T-helper 17 cell (primary cell): ENCODE measurements at places on chromosomes 1 and 21.

DNA sequence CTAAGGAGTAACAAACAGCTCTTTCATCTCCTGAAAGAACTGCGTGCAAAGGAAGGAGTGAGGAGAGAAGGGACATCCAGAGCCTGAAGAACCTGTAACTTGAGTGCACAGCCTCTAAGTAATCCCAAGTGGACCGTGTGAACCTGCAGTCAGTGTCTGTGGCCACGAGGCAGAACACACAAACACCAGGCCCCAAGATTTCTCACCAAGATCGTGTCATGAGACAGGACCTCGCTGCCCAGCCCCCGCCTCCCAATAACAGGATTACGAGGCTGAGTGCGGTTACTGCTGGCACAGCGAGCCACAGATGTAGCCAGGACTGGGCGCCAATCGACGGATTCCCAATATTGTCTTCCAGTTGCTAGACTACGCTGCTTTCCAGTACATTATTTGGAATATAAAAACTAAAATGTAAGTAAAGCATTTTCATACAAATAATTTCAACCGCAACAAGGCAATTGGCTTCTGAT lies 101.3 kb upstream of the SLC25A33 start:
- peaks cover 35% of the 10 kb centered on the region for H3K27me3 ChIP-seq

DNA sequence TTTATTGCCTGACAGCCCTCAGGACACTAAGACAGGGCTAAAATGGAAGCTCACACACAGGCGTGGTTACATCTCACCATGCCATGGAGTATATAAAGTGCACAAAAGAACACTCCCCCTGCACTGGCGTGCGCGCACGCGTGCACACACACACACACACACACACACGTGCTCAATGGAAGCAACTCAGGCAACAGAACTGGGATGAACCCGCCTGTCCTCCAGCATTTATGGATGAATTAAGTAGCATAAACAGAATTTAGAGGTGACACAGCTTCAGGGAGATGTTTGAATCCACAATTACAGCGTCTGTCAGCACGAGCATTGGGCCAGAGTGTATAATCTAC lies 146.5 kb upstream of the COA6 start:
- H3K36me3 ChIP-seq: peaks cover 3% of the 10 kb centered on the region
- H3K27me3 ChIP-seq: peaks cover 62% of the 10 kb centered on the region
- no peak overlapping the region for H3K27ac ChIP-seq
- no peak for DNase-seq
- H3K4me1 ChIP-seq: no peaks in the 10 kb centered on the region

DNA sequence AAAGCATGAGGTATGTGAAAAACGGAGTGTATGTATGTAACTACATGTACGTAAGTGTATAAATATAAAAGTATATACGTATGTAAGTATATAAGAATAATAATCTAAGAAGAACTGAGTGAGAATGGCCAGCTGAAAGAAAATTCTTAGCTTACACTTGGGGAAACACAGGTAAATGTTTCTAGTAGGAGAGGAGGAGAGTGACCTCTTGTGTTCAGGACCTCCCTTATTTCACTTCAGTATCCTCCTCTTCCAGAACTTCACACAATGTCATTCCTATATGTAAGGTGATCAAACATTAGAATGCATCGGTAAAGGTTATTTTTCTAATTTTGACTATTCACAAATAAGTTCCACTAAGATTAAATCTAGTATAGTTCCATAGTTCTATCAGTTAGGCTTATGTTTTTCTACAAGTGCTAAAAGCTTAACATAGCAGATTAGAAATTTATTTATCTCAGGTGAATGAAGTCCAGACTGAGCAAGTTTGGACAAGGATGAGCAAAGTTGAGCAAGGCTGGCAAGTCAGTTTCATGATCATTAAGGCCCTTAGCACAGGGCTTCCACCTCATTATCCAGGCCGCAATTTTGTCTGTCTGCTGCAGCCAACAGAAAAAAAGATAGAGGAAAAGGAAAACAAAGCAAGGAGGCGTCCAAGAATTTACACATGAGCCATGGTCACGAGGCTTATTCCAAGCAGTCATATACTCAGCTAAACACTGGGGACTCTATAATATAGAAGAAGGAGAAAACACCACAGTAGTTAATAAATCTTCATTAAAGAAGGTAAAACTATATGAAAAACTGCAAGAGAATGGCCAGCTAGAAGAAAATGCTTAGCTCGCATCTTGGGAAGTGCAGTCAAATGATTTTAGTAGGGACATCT lies 7.1 kb upstream of the MROH9 start:
- H3K27ac ChIP-seq: no peak overlapping the region
- peaks cover 15% of the 10 kb centered on the region for H3K27me3 ChIP-seq
- peaks cover 2% of the 10 kb centered on the region for H3K36me3 ChIP-seq
- H3K4me1 ChIP-seq: peaks cover 7% of the 10 kb centered on the region
- H3K4me3 ChIP-seq: no peak overlapping the region
- DNase-seq: no peak

DNA sequence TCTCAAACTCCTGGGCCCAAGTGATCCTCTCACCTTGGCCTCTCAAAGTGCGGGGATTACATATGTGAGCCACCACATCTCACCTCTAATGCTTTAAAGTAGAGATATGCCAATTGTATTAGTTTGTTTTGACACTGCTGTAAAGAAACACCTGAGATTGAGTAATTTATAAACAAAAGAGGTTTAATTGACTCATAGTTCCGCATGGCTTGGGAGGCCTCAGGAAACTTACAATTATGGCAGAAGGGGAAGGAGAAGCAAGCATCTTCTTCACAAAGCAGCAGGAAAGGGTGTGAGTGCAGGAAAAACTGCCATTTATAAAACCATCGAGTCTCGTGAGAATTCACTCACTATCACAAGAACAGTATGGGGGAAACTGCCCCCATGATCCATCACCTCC lies 3.5 kb upstream of the MYCL start:
- no peak overlapping the region for H3K4me3 ChIP-seq
- peaks cover 2% of the 10 kb centered on the region for H3K4me1 ChIP-seq
- H3K27me3 ChIP-seq: peaks cover 35% of the 10 kb centered on the region
- peaks cover 5% of the 10 kb centered on the region for H3K36me3 ChIP-seq
- no peak for DNase-seq

GRCh38 chr1:9960011-9960410 lies 16.7 kb downstream of the NMNAT1 start:
- DNase-seq: no peak
- H3K27ac ChIP-seq: no peak overlapping the region
- H3K4me1 ChIP-seq: no peaks in the 10 kb centered on the region
- no peaks in the 10 kb centered on the region for H3K36me3 ChIP-seq
- H3K4me3 ChIP-seq: no peak overlapping the region

DNA sequence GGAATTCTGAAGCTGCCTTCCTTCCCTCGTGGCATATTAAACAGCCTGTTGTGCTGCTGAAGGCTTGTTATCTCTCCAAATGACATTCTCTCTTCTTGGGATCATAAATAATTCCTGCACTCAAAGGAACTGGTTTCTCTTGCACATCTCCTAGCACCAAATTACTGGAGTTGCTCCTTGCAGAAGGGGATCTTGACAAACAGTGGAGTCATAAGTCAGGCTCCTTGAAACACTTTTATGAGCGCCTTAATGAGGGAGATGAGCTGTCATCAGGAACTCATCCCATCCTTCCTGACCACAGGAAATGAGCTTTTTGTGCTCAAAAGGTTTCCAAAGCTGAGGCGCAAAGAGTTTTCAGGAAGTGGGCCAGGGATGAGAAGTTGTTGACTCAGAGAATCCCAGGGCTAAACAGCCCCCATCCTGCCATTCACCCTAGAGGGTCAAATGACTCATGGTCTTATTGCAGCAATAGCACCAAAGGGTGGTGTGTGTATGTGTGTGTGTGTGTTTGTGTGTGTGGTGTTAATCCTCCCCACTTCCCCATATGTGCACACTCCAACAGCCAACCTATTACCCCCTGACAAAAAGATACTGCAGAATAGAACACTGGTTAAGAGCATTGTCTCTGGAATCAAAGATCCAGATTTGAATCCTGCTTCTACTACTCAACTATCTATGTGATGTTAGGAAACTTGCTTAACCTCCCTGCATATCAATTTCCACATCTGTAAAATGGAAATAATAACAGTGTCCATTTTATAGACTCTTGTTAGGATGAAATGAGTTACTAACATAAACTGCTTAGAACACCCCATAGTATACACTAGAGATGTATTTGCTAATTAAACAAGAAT lies 2.8 kb upstream of the PHC2 start:
- no peak overlapping the region for H3K4me3 ChIP-seq
- peaks cover 11% of the 10 kb centered on the region for H3K27me3 ChIP-seq
- no peak for DNase-seq
- no peak overlapping the region for H3K27ac ChIP-seq

GRCh38 chr1:53737648-53738204 lies 1.2 kb downstream of the GLIS1 start:
- DNase-seq: no peak
- peak overlapping the region; percentile 61 for H3K4me3 ChIP-seq
- H3K4me1 ChIP-seq: no peaks in the 10 kb centered on the region
- H3K36me3 ChIP-seq: peaks cover 4% of the 10 kb centered on the region
- no peak overlapping the region for H3K27ac ChIP-seq

DNA sequence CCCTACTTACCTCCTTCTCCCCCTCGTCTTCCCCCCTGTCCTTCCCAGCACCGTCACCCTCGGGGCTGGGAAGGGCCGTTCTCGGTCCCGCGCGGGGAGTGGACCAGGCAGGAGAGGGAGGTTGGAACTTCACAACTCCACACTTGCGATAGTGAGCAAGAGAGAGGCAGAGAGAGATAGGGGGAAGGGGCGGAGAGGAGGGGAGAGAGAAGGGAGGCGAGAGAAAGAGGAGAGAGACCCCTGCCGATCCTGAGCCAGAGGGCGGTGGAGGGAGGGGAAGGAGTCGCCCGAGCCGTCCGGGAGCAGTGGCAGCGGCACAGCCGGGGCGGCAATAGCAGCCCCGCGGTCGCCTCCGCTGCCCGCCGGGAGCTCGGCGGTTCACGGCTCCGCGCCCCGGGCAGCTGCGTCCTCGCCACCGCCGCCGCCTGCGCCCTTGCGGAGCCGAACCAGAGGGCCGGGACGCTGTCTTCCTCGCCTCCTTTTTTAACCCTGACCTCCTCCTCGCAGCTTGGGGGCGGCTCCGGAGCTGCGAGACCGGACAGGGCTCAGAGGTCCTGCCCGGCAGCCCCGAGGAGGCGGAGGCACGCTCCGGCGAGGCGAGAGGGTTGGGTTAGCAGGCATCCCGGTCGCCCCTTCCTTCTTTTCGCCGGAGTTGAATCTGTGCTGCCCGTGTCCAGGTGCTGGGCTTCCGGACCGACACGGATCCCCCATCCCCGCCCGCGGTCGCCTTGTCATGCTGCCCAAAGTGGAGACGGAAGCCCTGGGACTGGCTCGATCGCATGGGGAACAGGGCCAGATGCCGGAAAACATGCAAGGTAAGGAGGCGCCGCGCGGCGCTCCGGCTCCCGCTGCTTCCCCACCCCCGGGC lies 11.7 kb downstream of the NR5A2 start:
- DNase-seq: no peak
- peaks cover 46% of the 10 kb centered on the region for H3K27me3 ChIP-seq
- peak overlapping the region; percentile 77 for H3K4me3 ChIP-seq
- peaks cover 3% of the 10 kb centered on the region for H3K36me3 ChIP-seq
- no peak overlapping the region for H3K27ac ChIP-seq
- H3K4me1 ChIP-seq: peaks cover 22% of the 10 kb centered on the region

- H3K4me3 ChIP-seq: peak overlapping the region; percentile 69
- no peak for DNase-seq
- H3K4me1 ChIP-seq: peaks cover 51% of the 10 kb centered on the region
- H3K27ac ChIP-seq: peak overlapping the region; percentile 94
- no peaks in the 10 kb centered on the region for H3K27me3 ChIP-seq
These were observed 61.6 kb downstream of the PTPRC start for GRCh38 chr1:198700396-198700795.

DNA sequence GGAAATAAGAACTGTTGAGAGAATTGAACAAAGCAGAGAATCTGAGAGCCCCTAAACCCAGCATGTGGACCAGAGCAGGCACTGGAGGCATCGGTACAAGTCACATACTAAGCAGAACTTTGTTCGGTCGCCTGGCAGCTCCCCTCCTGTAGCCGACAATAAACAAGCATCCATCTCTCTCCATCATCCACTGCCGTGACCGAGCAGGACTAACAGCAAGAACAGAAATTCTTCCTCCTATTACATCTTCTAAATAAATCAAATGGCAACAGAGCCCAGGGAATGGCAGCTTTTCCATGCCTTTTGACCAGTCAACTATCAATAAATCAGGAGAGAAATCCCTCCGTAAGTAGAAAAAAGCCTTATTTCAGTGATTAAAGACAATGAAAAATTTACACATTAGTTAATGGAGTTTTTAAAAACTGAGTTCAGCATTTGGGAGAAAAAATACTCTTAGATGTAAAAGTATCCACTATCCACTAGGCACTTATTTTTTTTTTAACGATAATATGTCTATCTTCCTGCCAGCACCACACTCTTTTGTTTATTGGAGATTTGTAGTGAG lies 36.5 kb downstream of the PTPN14 start:
- H3K4me1 ChIP-seq: no peaks in the 10 kb centered on the region
- no peak overlapping the region for H3K4me3 ChIP-seq
- DNase-seq: no peak
- peaks cover 37% of the 10 kb centered on the region for H3K27me3 ChIP-seq
- H3K36me3 ChIP-seq: no peaks in the 10 kb centered on the region
- H3K27ac ChIP-seq: no peak overlapping the region

DNA sequence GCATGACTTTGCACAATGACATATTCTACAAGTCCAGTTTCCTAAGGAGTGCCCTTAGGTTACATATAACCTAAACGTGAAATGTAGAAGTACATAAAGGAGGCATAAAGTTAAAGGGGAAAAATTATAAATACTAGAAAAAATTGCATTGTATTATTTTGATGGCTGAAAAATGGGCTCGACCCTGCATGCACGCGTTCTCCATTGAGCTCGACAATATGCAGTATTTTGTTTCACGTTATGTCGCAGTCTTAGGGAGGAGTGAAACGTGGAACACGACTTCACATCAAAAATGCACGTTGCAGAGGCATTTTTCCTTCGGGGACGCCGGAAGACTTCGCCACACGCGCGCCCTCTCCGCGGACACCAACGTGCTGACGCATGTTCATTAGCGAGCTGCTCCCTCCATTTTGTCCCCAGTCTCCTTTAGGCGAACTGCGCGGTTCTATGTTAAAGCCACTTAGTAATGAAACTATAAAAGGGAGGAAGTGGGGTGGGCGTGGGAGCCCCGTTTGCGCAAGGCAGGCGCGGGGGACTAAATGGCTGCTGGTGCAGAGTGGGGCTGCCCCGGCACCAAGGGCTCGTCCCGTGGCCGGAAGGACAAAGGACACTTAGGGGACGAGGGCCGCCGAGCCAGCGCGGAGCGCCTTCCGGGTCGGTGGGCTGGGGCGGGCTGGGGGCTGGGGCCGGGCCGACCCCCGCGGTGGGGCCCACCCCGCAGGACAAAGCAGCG lies 749 bp upstream of the COX20 start:
- H3K27me3 ChIP-seq: no peaks in the 10 kb centered on the region
- H3K4me1 ChIP-seq: peaks cover 38% of the 10 kb centered on the region
- H3K36me3 ChIP-seq: peaks cover 2% of the 10 kb centered on the region

GRCh38 chr1:3656450-3657095 lies 4.3 kb downstream of the TP73 start:
- no peak overlapping the region for H3K4me3 ChIP-seq
- H3K36me3 ChIP-seq: no peaks in the 10 kb centered on the region
- no peak for DNase-seq
- H3K4me1 ChIP-seq: peaks cover 7% of the 10 kb centered on the region

GRCh38 chr1:107680579-107680985 lies 284.4 kb downstream of the VAV3 start:
- no peaks in the 10 kb centered on the region for H3K27me3 ChIP-seq
- no peaks in the 10 kb centered on the region for H3K4me1 ChIP-seq
- H3K4me3 ChIP-seq: no peak overlapping the region
- H3K27ac ChIP-seq: no peak overlapping the region
